ENCODE measurements at places on chromosomes 7 and 10. TPM values are rescaled to one million over a fixed set of nuclear protein-coding genes. Genes with fewer than 3 reads are reported as not detected.

CABCOCO1 gene
- 3.4 TPM for total RNA-seq

SEMA4G gene
- 8.0 TPM for total RNA-seq

CNTNAP2 gene
- 37.3 TPM for total RNA-seq

RASSF4 gene
- total RNA-seq: 7.2 TPM

ADRB1 gene
- 3.3 TPM for total RNA-seq

POLR2J gene
- 8.1 TPM for total RNA-seq

SCART1 gene
- total RNA-seq: 0.47 TPM

OR2A42 gene
- total RNA-seq: not detected
